ENCODE measurements at places on chromosomes 6 and 20. TPM values are rescaled to one million over a fixed set of nuclear protein-coding genes. Genes with fewer than 3 reads are reported as not detected.

Gene FKBP1C
- total RNA-seq, result 0.46 TPM

Gene PLAGL2
- total RNA-seq, result 4.8 TPM

Gene CST3
- 317 TPM for total RNA-seq

Gene OSER1
- total RNA-seq, result 29.3 TPM

Measured in smooth muscle cell of the umbilical artery (primary cell).